NCI-H187 treated with DMSO at 0.1 percent for 48 hours (cell line): ENCODE measurements at places on chromosomes 1 and 21.

- no peak for DNase-seq
Observed at GRCh38 chr21:36297406-36297937, 22.5 kb upstream of the MORC3 start.

DNA sequence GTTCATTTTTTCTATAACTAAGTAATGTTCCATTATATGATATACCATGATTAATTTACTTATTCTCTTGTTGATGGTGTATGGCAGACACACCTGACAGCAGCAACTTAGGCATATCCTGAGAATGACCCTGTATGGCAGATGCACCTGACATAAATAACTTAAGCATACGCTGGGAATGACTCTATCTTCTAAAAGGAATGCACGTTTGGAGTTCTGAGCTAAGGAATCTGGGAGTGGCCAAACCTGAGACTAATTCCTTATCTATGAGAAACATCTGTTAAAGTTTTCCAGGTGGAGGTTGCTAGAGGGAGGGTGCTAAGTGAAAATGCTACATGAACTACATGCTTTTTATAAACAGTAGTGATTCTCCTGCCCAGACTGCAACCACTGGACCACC lies 96.7 kb upstream of the RGS18 start:
- no peak for DNase-seq

DNA sequence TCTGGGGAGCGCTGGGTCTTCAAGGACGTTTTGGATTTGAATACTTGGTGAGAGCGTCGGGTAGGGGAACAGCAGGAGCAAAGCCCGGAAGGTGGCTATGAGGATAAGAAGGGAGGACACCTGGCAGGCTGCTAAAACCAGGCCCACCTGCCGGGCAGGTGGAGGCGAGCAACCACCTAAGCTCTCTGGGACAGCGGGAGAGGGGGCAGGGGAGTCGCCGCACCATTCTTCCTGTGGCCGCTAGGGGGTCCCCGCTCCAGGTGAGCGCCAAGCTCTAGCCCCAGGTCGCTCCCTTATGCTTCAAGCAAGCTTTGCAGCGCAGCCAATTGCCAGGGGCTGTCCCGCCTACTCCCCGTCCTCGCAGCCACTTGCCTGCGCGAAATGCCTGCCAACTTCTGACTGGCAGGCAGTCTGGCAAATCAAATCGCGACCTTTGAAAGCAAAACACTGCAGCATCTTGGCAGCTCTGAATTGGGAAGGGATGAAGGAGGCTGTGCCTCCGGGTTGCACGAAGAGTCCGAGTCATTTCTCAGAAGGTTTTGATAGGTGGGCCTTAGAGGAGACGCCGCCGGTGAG lies at the start of gene NIPAL3:
Gene NIPAL3, plus strand, starts transcription at position 469 of the 576 bp plus-strand sequence. CDS start 3,746 bp downstream, outside the sequence.
- peak; percentile 95 for DNase-seq

DNA sequence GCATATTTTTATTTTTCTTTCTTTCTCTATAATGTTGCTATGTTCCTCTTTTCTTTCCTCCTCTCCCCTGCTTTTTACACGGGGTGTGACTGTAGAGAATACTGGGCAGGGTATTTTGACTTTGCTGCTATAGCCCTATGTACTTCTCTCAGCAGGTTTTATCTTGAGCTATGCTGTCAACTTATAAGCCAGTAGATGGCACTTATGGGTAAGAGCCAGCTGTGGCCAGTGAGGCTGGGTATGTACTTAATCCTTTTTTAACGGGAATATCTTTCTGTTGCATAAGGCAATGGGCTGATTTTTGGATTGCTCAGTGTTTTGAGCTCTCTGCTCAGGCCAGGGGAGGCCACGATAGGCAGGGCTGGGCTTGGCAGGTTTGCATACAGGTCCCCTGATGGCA lies 99.0 kb downstream of the KCNK2 start:
- no peak for DNase-seq

- no peak for DNase-seq
Observed at GRCh38 chr1:38095454-38095931, 48.9 kb upstream of the POU3F1 start.

GRCh38 chr1:112262316-112262715 lies 133.7 kb upstream of the CTTNBP2NL start:
- DNase-seq: no peak

GRCh38 chr1:8317647-8318381 lies at the start of gene SLC45A1:
Gene SLC45A1 (plus strand): TSS chr1:8318114. CDS start chr1:8324330, 6,216 bp downstream.
- DNase-seq: no peak

GRCh38 chr1:247172996-247173395 lies 1.2 kb upstream of the ZNF124 start:
- DNase-seq: no peak

DNA sequence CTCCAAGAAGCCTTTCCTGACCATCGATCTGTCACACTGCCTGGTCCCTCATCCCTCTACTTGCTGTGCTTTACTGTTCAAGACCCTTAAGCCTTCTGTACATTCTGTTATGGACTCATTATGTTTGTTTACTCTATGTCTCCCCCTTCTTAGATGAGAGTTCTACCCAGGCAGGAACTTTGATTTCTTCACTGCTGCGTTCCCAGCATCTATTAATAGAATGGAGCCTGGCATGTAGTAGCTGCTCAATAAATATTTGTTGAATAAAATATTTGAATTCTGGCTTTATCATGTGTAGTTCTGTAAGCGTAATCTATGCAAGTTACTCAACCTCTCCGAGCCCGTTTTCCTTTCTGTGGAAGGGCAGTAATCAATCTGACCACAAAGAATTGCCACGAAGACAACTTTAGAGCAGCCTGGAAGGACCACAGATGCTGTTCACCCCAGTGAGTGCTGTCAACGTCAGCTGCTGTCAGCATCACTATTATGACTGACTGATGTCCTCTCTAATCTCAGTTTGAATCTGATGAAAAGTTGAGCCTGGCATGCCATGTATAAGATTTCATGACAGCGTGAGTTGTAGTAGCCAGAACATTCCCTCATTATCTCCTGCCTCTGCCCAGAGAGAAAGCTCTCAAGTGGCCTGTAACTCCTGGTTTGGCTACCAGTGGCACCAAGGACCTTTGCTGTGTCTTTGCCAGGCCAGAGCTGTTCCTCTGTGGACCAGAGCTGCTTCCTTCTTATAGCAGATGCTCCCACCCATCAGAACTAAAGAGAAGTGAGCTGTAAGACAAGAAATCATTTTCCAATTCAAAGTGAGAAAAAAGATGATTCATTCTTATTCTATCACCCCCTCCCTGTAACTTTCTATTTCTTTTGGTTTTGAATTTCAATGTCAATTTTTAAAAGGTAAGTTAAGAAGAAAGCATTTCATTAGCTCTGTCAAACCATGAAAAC lies 94.5 kb downstream of the PRDM2 start:
- DNase-seq: no peak

GRCh38 chr1:228206582-228207351 lies 1.1 kb upstream of the OBSCN start:
- DNase-seq: no peak

DNA sequence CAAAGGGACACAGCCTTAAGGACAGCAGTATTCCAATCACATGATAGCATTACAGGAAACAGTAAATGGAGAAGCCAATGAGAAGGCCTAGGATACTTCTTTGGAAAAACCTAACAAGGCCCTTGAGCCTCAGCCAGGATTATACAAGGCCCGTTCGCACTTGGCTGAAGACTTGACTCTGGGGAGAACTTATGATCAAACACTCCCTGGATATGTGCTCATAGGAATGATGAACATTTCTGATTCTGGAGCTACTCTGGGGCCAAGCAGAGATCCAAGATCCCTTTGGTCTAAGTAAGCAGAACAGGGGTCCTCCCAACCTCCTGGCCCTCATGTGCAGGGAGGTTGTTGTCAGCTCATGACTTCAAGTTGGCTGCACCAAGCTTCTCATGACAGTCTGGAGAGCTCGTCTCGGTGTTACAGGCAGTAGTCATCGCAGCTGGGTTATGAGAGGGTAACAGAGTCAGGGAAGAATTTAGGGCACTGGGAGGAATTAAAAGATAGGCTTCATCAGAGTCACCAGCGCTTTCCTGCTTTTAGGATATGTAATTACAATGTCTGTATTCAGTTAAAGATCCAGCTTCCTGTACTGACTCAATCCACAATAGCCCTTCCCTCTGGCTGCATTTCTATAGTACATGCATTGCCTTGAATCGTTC lies 92.5 kb upstream of the IRF2BP2 start:
- no peak for DNase-seq

DNA sequence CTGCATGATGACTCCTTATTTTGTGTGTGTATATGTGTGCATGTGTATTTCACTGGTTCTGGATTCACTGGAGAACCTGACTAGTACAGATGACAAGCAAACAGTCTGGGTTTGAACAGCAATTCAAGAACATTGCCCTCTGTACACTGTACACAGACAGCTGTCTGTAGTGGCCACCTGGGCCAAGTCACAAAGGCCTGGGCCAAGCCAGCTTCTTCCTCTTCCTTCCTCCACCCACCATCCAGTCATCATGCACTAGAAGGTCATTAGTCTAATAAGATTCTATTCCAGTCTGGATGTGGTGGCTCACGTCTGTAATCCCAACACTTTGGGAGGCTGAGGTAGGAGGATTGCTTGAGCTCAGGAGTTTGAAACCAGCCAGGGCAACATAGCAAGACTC lies 155.9 kb downstream of the ELAVL4 start:
- DNase-seq: no peak

- DNase-seq: no peak
Observed at GRCh38 chr1:93453911-93454310, 6.0 kb downstream of the FNBP1L start.
